NCI-H1105 treated with DMSO at 0.1 percent for 48 hours (cell line): ENCODE measurements at places on chromosomes 5 and 9.

GRCh38 chr5:8019719-8020218 lies 150.8 kb downstream of the MTRR start:
- DNase-seq: no peak

- DNase-seq: no peak
These were observed 31.8 kb upstream of the GRAMD2B start for GRCh38 chr5:126391386-126391785.

- no peak for DNase-seq
These were observed 84.2 kb downstream of the CAVIN4 start for GRCh38 chr9:100662122-100662521.

GRCh38 chr5:116756531-116756930 lies 181.9 kb upstream of the SEMA6A start:
- DNase-seq: no peak

- DNase-seq: no peak
These were observed 1759.5 kb upstream of the C9orf72 start for GRCh38 chr9:29332789-29333188.

DNA sequence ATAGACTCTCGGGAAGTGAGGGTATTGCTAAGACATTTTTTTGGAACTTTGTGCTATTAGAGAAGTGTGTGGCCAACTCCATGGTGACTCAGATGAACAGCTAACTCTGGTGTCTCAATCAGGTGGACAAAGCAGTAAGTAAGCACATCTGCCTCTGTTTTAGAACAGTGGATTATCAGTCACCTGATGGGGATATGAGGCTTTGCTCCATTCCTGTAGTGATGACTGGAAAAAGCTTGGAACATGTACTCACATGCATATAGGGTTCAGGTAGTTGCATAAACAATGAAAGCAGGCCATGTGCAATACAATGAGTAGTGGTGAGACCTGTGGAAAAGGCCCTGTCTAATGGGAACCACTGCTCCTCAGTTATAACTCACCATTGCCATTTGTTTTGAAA lies 168.2 kb upstream of the FBN2 start:
- no peak for DNase-seq

GRCh38 chr5:151509231-151509630 lies 61.8 kb downstream of the SLC36A1 start:
- no peak for DNase-seq

DNA sequence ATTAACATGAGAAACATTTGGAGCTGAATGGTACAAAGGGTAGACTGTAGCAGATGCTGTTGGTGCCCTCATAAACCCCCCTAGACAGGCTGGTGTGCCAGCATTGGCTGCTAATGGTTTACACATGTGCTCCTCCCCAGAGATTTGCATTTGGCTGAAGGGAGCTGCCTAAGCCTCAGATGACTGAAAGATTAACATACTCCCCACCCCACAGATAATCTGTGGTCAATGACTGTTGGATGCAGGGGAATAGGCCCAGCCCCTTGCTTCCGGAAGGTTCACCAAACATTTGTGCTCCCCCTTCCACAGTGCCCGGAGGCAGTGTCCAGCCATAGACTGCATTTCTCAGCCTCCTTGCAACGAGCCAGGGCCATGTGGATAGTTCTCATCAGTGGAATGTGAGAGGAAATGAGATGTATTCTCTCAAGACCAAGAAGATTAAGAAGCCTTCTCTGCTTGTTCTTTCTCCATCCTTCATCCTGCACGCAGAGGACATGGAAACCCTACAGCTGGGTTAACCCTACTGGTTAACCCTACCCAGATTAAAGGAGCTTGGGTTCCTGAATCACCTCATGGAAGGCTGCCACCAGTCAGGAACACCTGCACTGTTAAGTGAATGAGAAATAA lies 79.6 kb downstream of the PHAX start:
- DNase-seq: no peak

GRCh38 chr5:139004374-139005307 lies 129.5 kb upstream of the LRRTM2 start:
- DNase-seq: no peak

DNA sequence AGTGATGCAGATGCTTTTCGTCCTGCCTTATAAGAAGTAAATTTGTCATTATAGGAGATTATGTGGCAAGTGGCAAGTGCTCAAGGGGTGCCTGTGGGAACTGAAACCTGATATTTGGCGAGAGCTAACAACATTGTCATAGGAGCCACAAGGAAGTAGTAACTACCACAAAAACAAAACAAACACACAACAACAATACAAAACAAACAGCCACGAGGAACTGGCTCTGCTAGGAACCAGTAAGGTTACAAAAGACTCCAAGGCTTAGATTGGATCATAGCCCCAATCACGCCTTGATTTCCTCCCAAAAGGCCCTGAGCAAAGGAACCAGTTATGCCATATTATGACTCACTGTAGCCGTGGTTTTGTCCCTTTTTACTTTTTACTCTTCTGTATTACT lies 1045.2 kb downstream of the CDH12 start:
- no peak for DNase-seq

GRCh38 chr9:82299870-82300269 lies 311.3 kb downstream of the SPATA31D1 start:
- no peak for DNase-seq

DNA sequence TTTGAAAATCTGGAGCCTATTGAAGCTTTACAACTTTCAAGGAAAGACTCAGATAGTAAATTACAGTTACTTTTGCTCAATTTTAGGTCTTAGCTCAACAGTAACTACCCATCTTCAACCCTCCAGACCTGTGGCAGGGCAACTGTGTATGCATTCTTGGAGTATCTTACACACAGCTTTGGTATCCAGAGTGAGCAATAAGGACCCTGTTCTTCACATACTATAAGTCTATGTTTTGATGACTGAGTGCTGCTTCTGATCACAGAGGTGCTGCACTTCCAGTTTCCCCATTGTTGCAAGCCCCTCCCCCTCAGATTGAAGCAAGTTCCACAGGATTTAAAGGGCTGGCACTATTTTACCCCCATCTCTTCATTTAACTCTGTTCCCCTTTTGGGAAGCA lies 737.4 kb upstream of the GRAMD2B start:
- DNase-seq: no peak

DNA sequence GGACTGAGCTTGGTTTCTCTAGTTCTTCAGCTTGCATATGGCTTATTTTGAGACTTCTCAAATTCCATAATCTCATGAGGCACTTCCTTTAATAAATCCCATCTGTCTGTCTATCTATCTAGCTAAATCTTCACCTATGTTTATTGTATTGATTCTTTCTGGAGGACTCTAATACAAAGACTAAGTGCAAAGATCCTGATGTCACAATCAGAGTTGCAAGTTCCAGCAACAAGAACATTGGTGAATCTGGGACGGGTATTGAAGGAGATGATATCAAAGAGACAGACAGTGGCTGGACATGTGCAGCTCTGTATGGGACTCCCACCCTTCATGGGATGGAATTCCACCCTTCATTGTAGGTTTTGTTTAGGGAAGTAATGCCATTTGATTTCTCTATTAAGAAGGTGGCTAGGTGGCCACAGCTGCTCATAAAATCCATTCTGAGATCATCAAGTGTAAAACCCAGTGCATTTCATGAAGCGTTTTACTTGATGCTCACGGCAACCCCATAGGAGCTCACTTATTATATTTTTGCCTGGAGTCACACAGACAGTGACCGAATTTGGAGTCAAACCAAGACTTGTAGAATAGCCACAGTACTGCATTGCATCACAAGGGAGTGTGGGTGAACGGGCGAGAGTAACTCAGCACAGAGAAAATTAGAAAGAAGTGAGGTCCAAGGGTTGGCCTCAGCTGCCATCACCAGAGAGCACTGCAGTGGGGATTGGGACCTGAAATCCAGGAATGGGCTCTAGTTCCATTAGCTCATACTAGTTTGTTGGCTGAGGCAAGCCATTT lies 24.9 kb downstream of the TAS2R1 start:
- DNase-seq: no peak

- peak; percentile 4 for DNase-seq
These were observed 46.4 kb upstream of the EDIL3 start for GRCh38 chr5:84430863-84431663.

- DNase-seq: no peak
These were observed 60.8 kb downstream of the EBF1 start for GRCh38 chr5:159038907-159039306.

DNA sequence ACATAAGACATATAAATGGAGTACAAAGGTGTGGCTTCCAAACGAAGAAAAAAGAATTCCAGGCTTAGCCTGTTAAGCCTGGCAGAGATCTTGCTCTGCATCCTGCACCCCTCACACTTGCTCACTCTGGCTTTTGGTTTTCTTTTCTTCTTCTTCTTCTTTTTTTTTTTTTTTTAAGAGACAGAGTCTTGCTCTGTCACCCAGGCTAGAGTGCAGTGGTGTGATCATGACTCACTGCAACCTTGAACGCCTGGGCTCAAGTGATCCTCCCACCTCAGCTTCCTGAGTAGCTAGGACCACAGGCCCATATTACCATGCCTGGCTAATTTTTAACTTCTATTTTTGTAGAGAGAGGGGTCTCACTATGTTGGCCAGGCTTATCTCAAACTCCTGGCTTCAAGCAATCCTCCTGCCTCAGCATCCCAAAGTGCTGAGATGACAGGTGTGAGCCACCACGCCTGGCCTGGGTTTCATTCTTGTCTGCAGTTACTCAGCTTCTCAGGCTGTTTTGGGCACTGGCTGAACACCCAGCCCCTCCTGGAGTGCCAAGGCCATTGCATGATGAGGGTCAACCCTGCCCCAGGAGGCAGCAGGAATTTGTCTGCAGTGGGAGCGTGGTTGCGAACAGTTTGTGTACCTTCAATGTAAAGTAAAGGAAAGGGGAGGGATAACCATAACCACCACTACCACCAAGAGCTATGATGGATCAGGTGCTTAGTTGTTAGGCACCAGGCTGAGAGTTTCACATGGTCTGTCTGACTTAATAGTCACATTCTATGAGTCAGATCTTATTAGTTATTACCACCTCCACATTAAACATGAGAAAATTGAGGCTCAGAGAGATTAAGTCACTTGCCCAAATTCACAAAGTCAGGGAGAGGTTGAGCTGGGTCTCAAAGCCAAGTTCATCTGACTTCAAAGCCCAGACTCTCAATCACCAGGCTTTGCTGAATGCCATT lies 219.2 kb upstream of the PANK3 start:
- DNase-seq: no peak

- no peak for DNase-seq
These were observed 337.5 kb downstream of the ZNF608 start for GRCh38 chr5:124408738-124409453.

- DNase-seq: no peak
These were observed 343.6 kb upstream of the ISL1 start for GRCh38 chr5:51039424-51040329.
